ENCODE measurements at places on chromosomes 11 and 22. TPM values are rescaled to one million over a fixed set of nuclear protein-coding genes. Genes with fewer than 3 reads are reported as not detected.

- DNase-seq = no peak
These were observed 6.3 kb downstream of the LDHAL6A start for GRCh38 chr11:18461909-18462308.

- no peak for DNase-seq
These were observed 66.2 kb downstream of the COMMD9 start for GRCh38 chr11:36222831-36223635.

GRCh38 chr22:42805016-42805997 is 51.8 kb downstream of the ARFGAP3 start:
- no peak for DNase-seq

DNA sequence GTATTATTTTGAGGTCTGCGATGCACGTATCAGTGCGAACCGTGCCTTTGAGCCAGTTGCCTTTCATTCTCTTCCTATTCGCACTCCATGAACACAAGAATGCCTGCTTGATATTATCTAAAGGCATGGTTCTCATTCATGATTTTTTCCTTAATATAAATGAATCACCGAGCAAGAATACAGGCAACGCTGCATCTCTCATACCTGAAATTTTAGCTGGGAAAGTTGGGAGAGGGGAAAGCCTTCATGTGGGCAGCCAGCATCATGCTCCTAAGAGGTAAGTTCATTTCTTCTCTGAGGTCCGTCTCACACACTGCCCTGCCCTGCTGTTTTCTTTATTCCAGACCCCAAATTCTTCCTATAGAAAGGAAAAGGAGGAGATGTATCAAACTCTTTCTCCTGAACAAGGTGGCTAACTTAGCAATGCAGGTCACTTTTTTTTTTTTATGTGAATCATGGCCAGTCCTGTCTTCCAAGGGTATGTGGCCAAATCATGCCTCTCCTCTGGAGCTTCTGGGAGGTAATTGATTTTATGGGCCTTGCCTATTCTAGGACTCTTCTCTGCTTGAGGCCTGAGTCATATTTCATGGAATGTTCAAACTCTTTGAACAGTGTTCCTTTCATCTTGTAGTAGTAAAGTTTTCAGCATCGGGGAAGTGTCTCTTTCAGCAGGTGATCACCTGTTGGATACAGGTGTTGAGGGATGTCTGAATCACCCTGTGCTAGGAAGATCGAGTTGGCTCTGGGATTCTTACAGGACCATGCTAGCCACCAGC is 3.2 kb downstream of the GLB1L2 start:
- DNase-seq = no peak

DNA sequence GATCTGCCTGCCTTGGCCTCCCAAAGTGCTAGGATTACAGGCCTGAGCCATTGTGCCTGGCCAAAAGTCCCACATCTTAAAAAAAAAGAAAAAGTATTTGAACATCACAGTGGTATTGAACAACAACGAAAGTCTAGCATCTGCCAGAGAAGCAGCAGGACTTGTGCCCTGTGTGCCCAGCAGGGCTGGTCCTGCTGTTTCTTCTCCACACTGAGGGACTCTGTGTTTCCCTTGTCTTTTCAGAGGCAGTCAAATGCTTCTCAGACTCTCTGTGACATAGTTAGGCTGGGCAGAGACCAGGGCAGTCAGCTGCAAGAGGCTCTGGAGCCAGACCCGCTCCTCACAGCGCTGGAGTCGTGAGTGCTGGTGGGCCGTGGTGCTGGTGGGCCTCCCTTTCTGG is 56.2 kb downstream of the SBF1 start:
- no peak for DNase-seq

DNA sequence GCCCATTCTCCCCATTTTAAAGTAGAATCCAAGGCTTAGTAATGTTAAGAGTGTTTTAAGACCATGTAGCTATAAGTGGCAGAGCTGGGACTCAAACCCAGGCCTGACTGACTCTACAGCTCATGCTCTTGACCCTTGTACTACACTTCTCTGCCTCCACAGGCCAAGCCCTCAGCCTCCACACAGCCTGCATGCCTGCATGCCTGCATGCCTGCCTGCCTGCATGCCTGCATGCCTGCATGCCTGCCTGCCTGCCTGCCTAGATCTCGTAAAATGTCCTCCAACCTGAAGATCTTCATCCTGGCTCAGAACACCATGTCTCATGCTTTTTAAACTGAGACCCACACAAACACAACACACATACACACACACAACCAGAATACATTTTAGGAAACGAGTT is 18.6 kb downstream of the TBC1D10A start:
- no peak for DNase-seq

- DNase-seq = no peak
These were observed 8.2 kb upstream of the MAFF start for GRCh38 chr22:38193580-38193979.

DNA sequence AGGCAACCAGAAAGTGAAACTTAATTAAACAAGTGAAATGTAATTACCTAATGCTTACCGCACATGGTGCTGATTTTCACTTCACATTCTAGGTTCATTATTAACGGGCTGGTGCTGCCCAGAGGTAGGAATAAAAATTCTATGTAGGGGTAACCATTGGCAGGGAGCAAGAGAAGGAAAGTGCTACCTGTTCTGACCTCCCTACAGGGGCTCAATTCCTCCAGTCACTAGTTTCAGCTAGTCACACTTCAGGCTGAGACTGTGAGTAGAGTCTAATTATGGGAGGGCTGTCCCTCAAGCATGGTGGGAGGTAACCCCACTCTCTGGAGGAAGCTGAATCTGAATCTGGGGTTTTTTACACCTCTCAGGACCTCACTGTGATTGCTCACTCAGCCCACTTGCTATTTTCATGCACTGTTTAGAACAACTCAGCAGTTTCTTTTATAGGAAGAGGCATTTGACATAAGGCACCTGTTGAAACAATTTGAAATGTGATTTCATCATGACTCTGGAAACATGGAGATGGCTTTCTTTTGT is 75.4 kb downstream of the MAML2 start:
- DNase-seq = no peak

DNA sequence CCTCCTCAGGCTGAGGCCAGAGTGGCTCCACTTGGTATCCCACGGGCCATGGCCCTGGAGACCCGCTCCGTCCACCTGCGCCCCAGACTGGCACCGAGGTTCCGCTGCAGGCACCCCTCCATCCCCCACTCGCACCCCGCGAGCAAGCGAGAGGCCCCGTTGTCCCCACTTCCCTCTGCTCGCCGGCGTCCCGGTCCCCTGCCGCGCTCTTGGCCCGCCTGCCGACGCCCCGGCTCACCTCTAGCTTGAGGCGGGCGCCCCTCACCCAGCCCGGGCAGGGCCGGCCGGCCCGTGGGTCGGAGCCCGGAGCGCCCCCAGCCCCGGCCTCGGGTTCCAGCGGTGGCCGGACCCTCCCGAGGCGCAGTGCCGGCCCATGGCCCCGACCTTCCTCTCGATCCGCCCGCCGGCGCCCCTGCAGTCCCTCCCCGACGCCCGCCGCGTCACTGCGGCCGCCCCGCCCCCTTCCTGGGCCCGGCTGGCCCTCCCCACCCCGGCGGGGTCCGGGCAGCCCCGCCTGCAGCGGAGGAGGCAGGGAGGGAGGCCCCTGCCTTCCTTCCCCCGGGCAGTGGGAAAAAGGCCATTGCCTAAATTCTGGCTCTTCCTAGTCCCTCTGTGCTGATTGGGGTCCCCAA is at the start of gene PITPNM1:
PITPNM1 (minus strand) TSS at position 414 of the 632 bp plus-strand sequence. CDS start 1,183 bp downstream, outside the sequence.
- DNase-seq = peak; percentile 78

- DNase-seq = no peak
These were observed 37.0 kb downstream of the ARHGAP1 start for GRCh38 chr11:46663277-46663940.

- no peak for DNase-seq
These were observed 282.5 kb downstream of the CTTN start for GRCh38 chr11:70680781-70681281.

- DNase-seq = no peak
These were observed 64.2 kb downstream of the THAP12 start for GRCh38 chr11:76316726-76317125.

DNA sequence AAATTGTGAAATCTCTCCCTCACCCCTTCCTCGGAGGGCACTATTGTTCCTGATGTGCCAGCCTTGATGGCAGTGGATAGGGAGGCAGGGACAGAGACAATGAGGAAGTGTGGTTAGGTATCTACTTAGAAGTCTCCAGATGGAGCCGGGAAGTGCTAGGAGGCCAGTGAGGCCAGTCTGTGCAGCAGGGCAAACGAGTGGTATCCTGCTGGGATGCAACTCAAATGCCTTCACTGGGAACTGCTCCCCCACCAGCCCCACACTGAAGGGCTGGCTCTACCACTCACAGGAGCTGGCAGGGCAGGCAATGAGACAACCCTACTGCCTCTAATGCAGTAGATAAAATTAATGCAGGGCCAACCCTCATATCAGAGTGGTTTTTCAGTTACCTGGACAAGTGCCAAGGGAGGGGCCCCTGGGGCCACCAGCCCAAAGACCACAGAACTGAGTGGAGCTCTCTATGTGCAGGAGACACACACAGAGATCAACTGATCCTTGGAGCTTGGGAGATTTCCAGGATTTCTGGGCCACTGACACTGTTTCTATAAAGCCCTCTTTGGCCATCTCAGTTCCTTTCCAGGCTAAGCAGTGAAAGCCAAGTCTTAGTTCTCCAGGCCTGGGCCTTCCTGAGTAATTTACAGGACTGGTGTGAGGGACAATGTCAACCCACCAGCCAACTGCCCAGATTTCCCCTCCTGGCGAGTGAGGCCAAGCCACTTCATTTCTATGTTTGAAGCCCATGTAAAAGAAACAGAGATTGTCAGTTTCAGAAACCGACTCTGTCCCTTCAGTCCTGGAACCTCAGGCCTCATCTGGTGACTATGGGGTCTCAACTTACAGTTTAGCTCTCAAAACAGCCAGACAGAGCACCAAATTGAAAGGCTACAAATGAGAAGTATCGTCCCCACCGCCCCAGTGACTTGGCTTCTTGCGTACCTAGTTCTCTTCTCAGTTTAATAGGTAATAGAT is 4.1 kb downstream of the MIF start:
- no peak for DNase-seq

DNA sequence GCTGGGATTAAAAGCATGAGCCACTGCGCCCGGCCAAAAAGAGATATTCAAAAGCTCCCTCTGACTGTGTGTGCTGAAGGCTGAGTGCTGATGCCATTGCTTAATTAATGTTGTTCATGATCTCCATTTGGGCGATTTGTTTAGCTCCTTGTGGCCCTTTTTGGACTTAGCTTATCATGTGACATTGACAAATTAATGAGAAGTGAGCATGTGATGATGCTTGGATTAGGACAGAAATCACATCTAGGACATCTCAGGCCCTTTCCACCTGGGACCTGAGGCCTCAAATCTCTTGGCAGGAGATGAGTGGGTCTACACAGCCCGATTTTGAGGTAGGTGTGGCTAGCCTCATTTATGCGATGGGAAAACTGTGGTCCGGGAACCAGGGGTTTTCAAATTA is 10.4 kb downstream of the EHF start:
- no peak for DNase-seq

DNA sequence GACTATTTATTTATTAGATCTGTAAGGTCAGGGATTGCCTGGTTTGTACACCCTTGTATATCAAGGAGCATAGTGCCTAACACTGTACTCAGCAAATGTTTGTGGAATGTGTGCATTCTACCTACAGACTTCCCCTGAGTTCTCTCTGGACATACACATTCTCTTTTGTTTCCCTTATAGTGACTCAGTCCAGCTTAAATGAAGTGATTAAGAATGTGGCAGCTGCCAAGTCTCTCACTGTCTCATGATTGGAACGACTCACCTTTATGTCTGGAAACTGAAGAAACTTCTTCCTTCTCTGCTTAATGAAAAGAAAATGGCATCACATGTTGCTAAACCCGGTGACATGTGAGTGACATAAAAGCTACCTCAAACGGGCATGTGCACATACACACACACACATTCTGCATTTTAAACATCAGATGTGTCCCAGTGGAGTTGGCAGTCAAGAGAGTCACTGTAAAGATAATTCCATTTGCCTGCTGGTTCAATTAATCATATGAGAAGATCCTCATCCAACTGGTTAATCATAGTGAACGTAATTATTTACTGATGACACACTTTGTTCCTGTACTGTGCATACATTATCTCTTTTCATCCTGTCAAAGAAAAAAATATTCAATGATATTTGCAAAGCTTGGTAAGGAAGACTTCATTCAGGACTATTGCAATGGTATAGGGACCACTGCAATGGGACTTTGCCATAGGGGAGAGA is 42.8 kb downstream of the GLYAT start:
- no peak for DNase-seq

DNA sequence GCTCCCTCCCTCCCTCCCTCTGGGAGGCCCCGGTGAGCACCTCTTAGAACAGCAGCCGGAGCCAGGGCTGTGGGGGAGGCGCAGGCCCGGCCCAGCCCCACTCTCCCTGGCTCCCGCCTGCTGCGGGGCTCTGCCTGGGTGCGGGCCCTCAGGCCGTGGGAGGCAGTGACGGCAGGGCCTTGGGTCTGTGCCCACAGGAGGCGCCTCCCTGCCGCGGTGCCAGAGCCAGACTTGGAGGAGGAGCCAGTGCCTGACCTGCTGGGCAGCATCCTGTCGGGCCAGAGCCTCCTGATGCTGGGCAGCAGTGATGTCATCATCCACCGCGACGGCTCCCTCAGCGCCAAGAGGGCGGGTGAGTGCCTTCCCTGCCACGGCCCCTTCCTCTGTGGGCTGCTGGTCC is 9.5 kb downstream of the IRF7 start:
- no peak for DNase-seq

- no peak for DNase-seq
These were observed 7.6 kb upstream of the SLC39A13 start for GRCh38 chr11:47400768-47401279.

DNA sequence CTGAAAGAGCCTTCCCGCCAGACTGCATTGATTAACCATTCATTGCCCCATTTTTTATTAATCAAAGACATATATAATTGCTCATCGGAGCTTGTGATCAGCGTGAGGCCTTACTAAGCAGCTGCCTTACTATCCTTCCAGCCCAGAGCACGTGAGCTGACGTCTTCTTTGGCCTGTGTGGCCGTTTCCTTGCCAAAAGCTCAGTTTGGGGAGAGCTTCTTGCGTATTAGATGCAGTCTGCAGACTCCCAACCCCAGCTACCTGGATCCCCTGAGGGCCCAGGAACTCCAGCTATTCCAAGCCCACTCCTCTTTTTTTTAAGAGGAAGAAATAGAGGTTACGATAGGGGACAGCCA is 784 bp upstream of the SLC43A3 start:
- no peak for DNase-seq

- DNase-seq = no peak
These were observed 120.4 kb upstream of the RAG2 start for GRCh38 chr11:36718451-36718850.

UCP2 gene
- 64.2 TPM for total RNA-seq

TMPRSS6 gene
- not detected for total RNA-seq

CYTH4 gene
- 0.11 TPM for total RNA-seq

EXPH5 gene
- total RNA-seq = 9.2 TPM

WNT11 gene
- 0.32 TPM for total RNA-seq

CHRM1 gene
- not detected for total RNA-seq

MLC1 gene
- 0.13 TPM for total RNA-seq

TSSK2 gene
- total RNA-seq = not detected

All from WTC11 (cell line).